Smooth muscle cell of the umbilical artery (primary cell): ENCODE measurements at places on chromosomes 6 and 20. TPM values are rescaled to one million over a fixed set of nuclear protein-coding genes. Genes with fewer than 3 reads are reported as not detected.

Gene RAD21L1
- 0.14 and 0.59 TPM in 2 replicates for total RNA-seq

Gene C20orf204
- total RNA-seq: 0.88 and 0.89 TPM in 2 replicates

Gene FNDC1
- total RNA-seq: 0.30 TPM in 1 of 2 replicates, not detected in the other

Gene TJAP1
- 7.4 and 17.7 TPM in 2 replicates for total RNA-seq

Gene SIGLEC1
- not detected in 2 replicates for total RNA-seq

Gene SLC17A1
- total RNA-seq: not detected in 2 replicates
